ENCODE measurements at places on chromosomes 16 and 17.

GRCh38 chr16:31009894-31010584, 399 bp downstream of the STX1B start:
- DNase-seq: no peak

- DNase-seq: no peak
Observed at GRCh38 chr17:8237886-8238285, 10.0 kb downstream of the CTC1 start.

DNA sequence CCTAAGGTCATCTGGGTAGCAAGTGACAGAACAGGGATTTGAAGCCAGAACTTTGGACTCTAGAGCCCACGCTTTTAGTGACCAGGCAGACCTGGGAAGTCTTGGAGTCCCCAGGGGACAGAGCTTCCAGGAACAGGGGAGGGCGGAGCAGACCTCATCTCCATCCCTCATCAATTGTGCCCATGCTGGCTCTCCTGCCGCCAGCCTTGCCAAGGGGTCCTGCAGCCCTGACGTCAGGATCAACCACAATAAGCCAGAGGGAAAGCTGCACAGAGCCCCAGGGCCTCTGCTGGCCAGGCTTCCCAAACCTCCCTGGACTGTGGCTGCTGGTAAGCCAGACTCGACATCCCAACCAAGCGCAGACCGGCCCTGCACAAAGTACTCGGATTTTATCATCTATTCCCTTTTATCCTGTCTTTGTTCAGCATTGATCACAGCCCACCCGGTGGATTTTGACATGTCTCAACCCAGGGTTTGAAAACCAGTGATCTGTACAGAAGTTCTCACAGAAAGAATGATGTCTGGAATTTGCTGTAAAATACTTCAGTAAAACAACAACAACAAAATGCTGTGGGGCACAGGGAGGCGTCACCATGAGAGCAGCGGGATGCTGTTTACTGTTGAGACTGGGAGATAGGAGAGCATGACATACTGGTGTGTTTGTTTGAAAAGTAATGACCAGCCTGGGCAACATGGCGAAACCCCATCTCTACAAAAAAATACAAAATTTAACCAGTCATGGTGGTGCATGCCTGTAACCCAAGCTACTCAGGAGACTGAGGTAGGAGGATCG, 11.8 kb downstream of the C16orf74 start:
- no peak for DNase-seq

DNA sequence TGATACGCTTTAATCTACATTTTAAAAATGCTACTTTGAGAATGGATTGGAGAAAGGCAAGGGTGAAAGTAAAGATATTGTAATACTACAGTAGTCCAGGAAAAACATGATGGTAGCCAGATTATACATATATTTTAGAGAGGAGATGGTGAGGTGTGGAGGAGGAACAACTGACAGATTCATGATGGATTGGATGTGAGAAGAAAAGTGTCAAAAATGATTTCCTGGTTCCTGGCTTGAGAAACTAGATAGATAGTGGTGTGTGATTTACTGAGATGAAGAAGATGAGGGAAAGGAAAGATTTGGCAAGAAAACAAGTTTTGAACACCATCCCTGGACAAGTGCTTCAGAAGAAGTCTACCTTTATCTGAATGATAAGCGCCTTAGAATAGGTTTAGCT, 80.5 kb downstream of the CHD9 start:
- DNase-seq: no peak

GRCh38 chr16:71430744-71431143, 11.1 kb downstream of the TLE7 start:
- DNase-seq: no peak

DNA sequence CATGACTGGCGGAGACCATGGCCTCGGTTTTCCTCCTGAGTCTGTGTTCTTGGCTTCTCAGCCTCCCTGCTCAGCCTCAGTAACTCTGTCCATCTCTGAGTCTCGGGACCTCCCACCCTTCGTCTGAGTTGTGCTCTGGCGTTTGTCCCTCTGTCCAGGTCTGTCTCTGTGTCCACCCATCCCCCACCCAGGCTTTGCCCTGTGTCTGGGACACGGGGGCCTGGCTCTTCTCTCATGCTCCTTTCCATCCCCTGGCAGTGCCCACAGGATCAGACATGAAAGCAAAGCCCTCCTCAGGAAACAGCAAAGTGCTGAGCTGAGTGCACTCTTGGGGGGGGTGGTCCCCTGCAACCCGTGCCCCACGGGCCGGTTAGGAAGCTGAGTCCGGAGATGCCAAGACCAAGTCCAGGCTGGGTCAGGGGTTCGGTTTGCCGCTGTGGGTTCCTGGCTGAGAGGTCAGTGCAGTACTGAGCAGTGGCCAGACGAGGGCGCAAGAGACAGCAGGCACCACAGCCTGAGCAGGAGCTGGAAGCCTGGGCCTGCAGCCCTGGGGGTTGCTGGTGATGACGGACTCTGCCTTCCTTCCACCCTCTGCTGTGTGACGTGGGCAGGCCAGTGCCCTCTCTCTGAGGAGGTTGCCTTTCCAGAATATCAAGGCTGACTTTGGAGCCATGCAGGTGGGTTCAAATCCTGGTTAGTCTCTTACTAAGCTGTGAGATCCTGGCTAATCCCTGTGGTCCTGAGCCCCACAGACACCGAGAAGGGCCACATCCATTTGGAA, 2.5 kb downstream of the P2RX1 start:
- peak; percentile 66 for DNase-seq

DNA sequence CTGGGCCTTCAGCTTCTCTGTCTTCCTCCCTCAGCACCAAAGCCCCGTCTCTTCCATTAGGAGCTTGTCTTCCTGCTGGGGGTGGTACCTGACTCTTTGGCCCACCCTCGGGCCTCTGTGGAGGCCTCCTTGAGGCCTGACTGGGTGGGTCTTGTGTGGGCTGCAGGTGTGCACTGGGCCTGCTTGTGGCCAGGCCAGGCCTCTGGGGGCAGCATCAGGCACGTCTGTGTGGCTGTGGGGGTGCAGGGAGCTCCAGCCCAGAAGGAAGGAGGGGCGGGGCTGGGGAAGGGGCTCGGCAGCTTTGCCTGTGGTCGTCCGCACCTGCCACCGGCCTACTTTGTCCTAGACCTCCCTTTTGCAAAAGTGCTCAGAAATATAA, 7.0 kb downstream of the PIGQ start:
- no peak for DNase-seq

- no peak for DNase-seq
Observed at GRCh38 chr16:86317813-86318650, 192.3 kb upstream of the FOXF1 start.

DNA sequence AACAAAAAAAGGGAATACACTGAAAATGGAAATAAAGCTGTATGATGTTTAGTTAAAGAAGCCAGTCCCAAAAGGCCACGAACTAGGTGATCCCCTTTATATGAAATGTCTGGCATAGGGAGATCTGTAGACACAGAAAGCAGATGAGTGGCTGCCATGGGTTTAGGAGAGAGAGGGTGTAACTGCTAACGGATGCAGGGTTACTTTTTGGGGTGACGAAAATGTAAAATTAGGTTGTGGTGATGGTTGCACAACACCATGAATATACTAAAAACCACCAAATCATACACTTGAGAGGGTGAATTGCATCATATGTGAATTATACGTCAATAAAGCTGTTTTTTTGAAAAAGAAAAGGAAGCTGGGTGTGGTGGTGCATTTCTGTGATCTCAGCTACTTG, 99.6 kb downstream of the ADCY9 start:
- no peak for DNase-seq

DNA sequence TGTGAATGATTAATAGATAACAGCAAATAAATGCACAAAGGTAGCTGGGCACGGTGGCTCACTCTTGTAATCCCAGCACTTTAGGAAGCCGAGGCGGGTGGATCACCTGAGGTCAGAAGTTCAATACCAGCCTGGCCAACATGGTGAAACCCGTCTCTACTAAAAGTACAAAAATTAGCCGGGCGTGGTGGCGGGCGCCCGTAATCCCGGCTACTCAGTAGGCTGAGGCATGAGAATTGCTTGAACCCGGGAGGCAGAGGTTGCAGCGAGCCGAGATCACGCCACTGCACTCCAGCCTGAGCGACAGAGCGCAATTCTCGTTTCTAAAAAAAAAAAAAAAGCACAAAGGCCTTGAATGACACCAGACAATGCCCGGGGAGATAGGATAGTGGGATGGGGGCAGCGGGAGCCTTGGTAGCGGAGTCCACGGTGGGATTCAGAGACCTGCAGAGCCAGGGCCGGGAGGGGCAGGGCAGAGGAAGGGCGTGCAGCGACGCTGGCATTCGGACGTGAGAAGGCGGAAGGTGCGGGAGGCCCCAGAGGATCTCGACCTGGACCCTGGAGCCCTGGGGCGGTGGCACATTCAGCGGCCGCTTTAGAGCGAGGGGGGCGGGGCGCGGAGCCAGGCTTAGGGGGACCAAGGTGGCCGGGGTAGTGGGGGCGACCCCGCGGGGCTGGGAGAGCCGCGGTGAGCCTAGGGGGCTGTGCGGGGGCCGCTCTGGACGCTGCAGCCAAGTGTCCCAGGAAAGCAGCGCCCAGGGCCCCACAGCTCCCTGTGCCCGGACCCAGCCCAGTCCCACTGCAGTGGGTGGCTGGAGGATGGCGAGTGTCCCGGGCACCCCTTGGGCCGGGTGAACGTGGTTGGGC, 999 bp upstream of the FLYWCH2 start:
- no peak for DNase-seq

DNA sequence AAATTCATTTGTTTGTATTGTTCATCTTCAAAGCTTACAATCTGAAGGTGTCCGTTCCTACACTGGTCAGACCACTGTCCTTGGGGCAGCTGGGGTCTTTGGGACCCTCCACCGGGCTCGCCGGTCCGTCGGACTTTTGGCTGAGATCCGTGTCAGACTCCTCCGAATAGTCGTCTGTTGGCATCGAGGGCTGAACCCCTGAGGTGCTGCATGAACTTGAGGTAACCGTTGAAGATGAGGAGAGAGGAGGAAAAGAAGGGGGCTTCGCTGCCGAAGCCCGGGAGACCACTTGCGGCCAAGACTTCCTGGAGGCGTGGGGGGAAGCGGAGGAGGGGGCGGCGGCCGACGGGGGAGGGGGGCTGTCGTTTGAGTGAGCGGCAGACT, 260.8 kb downstream of the ZFHX3 start:
- DNase-seq: no peak

DNA sequence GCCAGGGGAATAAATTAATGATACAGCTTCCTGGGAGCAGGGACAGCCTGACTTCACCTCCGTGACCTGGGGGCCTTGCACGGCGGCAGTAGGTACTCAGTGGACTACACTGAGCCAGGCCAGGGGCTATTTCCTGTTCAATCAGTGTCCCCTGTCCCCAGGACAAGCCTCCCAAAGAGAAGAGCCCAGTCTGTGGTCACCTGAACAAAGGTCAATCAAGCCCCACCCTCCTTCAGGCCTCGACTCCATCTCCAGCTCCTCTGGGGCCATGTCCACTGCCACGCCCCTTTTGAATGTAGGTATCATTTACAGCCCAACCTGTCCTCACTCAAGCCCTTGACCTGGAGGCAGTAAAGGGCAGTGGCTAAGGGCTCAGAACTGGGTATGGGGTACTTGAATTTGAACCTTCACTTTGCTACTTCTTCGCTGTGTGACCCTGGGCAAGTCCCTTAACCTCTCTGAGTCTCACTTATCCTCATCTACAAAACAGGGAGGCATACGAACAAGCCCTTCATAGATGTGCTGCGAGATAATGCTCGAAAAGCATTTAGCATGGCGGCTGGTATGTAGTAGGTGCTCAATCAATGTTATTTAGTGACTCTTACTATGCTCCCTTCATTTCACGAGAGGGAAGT, 29.0 kb downstream of the MYH11 start:
- DNase-seq: no peak

Data from T follicular helper cell (primary cell).